Left ventricle myocardium superior (tissue), 1 donor: ENCODE measurements at places on chromosomes 16 and 17. TPM values are rescaled to one million over a fixed set of nuclear protein-coding genes. Genes with fewer than 3 reads are reported as not detected.

DNA sequence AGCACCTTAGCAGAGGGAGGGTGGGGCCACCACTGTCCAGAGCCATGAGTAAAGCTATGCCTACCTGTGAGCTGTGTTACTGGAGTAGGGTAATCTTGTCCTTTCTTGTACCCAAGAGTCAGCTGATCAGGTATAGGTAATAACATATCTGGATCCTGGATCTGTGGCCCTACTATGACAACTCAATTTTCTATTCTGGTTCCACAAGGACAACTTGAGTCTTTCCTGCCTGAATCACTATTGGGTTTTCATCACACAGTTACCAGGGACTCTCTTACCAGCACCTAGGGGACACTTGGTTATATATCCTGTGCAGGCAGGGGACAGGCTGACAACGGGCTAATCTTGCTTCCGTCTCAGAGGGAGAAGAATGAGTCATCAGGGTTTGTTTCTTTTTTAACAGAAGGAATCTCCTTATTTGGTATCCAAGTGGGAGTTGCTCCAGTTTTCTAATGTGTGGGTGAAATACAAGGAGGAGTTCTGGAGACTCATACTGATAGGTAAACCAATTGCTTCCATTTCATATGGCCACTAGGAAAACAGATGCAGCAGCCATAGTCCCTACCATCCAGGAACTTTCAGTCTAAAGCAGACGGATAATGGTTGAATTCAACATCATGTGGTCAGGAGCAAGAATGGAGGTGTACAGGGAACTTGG, 6.8 kb downstream of the ZNF267 start:
- DNase-seq, result no peak

The ST6GALNAC1 gene
- total RNA-seq, result 3.8 TPM

The C17orf50 gene
- not detected for total RNA-seq

The MYL11 gene
- not detected for total RNA-seq

The BHLHA9 gene
- total RNA-seq, result not detected

DNA sequence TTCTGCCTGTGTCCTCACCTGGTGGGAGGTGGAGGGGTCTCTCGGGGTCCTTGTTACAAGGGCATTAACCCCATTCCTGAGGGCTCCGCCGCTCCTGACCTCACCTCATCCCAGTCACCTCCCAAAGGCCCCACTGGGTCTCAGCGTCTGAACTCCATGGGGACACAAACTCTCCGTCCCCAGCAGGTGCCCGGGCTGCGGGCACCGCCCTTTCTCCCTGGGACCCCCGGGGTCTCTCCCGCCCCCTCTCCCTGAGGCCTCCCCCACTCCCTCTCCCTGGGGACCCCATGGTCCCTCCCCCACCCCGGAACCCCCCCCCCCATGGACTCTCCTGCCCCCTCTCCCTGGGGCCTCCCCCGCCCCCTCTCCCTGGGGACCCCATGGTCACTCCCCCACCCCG, 24.8 kb downstream of the CACNA1H start:
- no peak for DNase-seq

The ZC3H7A gene
- 24.5 TPM for total RNA-seq

GRCh38 chr16:67482233-67482924, 968 bp downstream of the AGRP start:
- DNase-seq, result peak; percentile 31

DNA sequence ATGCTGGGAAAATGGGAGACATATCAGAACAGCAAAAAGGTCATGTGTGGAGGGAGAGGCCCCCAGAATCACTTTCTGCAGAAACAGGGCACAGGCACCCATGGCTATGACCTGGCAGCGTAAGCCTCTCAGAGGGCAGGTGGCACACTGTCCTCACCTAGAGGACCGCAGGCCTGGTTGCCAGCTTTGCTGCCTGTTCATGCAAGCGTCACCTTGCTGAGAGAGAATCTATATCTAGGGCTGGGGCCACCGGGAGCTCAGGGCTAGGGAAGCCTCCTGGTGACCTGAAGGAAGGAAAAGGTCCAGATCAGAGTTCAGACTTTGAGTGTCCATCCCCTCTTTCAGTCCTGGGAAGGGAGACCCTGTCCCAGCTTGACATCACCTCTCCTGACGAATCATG, 78.7 kb downstream of the GOSR1 start:
- DNase-seq, result no peak

The C16orf96 gene
- total RNA-seq, result 0.07 TPM

The NACA2 gene
- total RNA-seq, result not detected

GRCh38 chr16:4960579-4960978, 2.4 kb downstream of the SEC14L5 start:
- DNase-seq, result no peak

DNA sequence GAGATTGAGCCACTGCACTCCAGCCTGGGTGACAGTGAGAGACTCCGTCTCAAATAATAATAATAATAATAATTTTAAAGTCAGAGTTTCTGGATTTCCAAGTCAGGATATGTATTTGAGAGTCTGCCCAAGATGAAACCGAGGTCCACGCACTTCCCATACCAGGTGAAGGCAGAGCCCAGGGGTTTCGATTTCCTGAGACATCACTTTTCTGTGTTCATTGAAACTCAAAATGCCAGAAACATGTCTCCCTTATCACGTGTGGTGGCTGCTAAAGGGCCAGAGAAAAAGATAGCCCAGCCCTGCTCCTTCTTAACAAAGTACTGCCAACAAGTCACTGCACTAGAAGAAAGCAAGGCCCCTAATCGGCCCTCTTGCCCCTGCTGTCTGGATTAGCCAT, 9.8 kb upstream of the RNF157 start:
- no peak for DNase-seq

DNA sequence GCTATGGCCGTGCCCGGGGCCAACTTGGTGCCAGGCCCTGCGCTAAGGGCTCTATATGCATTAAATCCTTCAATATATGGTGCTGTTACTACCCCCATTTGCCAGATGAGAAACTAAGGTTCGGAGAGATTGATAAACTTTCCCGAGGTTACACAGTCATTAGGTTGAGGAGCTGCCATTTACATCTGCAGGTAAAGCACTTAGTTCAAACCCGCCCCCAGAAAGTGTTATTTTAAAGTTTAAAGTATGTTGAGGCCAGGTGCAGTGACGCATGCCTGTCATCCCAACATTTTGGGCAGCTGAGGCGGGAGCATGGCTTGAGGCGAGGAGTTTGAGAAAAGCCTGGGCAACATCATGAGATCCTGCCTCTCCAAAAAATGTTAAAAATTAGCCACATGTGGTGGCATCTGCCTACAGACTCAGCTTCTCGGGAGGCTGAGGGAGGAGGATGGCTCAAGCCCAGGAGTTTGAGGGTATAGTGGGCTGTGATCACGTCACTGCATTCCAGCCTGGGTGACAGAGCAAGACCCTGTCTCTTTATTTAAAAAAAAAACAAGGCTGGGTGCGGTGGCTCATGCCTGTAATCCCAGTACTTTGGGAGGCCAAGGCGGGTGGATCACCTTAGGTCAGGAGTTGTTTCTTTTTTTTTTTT, 264.7 kb downstream of the PARN start:
- DNase-seq, result no peak

DNA sequence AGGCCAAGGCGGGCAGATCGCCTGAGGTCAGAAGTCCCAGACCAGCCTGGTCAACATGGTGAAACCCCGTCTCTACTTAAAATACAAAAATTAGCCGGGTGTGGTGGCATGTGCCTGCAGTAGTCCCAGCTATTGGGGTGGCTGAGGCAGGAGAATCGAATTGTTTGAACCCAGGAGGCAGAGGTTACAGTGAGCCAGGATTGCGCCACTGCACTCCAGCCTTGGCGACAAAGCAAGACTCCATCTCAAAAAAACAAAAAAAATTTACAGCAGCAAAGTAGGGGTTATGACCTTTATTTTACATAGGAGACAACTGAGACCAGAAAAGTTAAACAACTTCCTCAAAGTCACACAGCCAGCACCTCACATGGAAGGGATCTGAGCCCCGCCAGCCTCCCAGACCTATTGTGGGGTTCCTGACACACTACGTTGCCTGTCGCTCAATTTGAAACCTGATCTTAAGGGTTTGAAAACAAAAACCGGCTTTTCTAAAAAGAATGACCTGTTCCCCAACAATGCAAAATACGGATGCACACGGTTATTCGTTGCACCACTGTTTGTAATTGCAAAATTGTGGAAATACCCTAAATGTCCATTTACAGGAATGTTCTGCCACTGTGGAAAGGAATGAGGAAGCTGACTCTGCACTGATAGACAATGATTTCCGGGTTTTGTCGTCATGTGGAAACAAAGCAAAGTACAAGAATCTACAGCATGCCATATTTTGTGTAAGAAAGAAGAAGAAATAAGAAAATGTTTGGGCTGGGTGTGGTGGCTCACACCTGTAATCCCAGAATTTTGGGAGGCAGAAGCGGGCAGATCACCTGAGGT, 77.2 kb downstream of the CNGB1 start:
- DNase-seq, result no peak

DNA sequence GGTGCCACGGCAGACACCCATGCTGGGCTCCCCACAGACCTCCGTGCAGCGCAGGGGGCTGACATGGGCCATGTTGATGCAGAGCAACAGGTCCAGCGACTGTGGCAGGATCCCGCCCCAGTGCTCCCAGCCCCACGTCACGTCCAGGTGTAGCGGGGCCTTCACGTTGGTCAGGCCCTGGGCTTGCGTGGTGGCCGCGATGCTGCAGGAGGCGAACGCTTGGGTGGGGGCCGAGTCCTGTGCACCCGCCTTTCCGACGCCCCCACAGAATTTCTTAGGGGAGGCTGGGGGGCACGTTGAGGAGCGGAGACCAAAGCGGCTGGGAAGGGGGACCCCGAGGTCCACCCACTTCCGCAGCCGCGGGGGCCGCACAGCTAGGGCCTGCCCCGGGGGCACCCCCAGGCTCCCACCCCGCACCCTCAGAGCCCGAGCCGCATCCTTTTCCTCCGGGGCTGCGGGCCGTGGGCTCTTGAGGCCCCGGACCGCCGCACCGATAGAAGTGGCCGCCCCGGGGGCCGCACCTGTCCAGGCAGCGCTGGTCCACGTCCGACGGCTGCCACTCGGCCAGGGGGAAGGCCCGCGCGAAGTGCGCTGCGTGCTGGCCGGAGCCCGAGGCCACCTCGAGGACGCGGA, 416 bp downstream of the METTL26 start:
- DNase-seq, result peak; percentile 46

DNA sequence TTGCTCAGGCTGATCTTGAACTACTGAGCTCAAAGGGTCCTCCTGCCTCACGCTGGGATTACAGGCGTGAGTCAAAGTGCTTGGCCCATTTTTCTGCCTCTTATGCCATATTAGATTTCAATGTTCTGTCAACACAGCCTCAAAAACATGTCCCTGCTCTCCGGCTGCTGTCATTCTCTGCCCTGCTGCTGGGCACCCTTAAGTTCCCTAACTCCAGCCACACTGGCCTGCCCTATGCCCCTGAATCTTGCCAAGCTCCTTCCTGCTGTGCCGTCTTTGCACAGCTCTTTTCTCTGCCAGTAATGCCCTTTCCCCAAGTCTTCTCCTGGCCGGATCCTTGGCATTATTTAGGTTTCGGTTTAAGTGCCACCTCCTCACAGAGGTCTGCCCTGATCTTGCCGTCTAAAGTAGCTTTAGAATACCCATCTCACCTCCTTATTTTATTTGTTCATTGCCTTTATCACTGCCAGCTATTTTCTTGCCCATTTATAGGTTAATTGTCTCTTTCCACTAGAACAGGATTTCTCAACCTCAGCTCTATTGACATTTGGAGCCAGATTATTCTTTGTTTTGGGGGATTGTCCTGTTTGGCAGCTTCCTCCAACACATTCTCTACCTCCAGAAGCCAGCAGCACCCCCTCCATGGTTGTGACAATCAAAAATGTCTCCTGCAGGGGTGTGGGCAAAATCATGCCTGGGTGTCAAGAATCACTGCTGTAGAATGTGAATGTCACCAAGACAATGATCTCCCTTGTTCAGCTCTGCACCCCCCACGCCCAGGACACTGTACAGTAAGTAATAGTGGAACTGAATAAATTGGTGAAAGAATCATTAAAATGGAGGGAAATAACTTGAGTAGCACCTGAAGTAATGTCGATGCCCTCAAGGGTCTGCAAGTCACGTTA, 168.2 kb downstream of the CYLD start:
- no peak for DNase-seq

DNA sequence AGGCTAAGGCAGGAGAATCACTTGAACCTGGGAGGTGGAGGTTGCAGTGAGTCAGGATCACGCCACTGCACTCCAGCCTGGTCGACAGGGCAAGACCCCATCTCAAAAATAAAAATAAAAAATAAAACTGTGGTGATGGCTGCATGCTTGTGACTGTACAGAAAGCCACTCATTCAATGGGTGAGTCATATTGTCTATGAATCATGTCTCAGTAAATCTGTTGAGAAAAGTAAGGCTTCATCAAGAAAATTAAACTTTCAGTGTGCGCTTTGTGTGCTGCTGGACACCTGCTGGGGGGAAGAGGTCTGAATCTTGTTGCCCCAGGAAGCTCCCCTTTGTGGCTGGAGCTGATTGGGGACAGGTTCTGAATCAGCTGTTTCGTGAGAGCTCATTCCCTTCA, 11.3 kb downstream of the NUBP1 start:
- DNase-seq, result no peak

DNA sequence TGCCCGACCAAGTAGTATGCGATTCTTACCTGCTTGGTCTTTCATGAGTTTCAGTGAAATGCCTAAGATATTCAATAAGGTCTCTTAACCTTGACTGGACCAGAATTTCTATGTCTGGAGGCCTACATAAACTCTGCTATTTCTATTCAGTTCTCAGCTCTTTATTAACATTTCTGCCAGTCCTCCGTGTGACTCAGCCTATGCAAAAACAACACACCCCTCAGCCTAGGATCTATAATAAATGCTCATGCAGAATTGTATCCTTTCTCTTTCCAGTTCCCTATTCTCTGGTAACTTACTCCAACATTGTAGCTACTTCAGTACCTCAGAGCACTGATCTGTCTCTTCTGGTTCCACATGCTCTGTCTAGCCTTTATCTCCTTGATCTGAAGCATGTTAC, 1507.4 kb downstream of the CDH11 start:
- DNase-seq, result no peak

DNA sequence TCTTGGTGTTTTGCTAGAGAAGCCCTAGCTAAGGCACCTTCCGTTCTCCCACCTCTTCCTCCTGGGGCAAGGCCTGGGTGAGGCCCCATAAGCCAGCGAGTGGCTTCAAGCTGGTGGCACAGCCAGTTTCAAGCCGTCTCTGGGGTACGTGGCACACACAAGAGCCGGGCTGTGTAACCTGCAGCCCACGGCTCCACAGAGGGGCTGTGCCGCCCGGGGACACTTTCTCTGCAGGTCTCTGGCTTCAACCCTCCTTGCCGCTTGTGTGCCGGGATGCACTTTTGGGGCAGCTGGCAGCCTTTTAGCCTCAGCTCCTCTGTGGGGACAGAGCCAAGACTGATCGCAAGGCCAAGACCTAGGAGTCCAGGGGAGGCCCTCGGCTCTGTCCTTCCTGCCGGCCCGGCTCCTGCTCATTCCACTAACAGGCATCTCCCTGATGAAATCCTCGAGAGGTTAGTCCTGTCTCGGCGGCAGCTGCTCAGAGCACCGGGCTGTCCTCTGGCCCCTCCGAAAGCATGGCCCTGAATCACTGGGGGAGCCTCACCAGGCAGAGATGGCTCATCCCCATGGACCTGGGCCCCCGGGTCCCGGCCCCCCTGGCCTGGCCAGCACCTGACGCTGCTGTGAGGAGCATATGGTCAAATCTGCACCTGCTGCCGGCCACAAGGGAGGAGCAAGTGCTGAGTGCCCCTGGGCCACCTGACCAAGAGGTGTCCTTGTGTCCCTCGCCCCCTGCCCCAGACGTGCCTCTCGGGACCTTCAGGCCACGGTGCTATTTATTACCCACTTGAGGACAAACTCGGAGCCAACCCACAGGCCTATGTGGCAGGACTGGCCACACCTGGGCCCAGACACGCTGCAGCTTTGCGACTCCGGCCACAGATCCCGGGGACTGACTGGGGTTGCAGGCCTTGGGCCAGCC, 98.5 kb downstream of the METRNL start:
- DNase-seq, result peak; percentile 18

GRCh38 chr17:17831208-17832031, 5.4 kb downstream of the SREBF1 start:
- DNase-seq, result peak; percentile 36
